Caco-2 (cell line): ENCODE measurements at places on chromosomes 4 and X. TPM values are rescaled to one million over a fixed set of nuclear protein-coding genes. Genes with fewer than 3 reads are reported as not detected.

DNA sequence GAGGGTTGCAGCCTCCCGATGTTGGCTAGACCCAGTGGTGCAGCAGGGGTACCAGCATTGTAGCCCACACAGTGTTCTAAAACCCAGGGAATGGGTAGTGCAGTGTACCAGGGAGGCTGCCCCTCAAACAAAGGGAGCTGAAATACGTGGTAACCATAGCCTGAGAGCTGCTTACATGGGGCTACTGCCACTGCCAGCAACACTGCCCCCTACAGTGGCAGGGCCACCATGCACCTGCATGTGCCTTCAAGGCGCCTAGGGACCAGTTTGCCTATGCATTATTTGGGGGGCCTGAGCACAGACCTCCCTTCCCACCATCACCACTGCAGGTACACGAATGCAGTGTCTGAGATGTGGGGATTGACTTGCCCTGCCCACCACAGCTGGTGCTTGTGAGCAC is 21.0 kb upstream of the BMP15 start:
- H3K27me3 ChIP-seq: no peaks in the 10 kb centered on the region
- DNase-seq: no peak
- H3K36me3 ChIP-seq: no peaks in the 10 kb centered on the region

GRCh38 chr4:183838987-183839712 is 66.0 kb upstream of the STOX2 start:
- DNase-seq: no peak
- H3K36me3 ChIP-seq: no peaks in the 10 kb centered on the region
- H3K27me3 ChIP-seq: no peaks in the 10 kb centered on the region
- no peaks in the 10 kb centered on the region for H3K4me1 ChIP-seq
- no peak overlapping the region for H3K27ac ChIP-seq

GRCh38 chr4:142846729-142847596 is 862 bp upstream of the INPP4B start:
- H3K27ac ChIP-seq: no peak overlapping the region
- DNase-seq: peak; percentile 57
- H3K4me1 ChIP-seq: peaks cover 4% of the 10 kb centered on the region; the same call in 1 of the 2 replicates
- H3K4me3 ChIP-seq: peak overlapping the region; percentile 31

DNA sequence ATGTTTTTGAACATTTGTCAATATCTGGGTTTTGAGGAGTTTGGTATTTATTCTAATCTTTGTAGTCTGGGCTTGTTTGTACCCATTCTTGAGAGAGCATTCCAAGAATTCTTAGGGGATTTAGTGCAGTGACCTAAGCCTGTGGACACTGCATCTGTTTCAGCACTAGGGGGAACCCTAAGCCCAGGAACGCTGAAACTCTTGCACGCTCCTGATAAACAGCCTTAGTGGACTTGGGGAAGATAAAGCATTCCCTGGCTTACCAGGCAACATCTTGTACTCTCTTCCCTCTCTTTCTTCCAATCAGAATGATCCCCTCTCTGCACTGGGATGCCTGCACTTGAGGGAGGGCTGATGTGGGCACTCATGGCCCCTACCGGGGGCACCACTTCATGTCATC is 654.9 kb upstream of the HTR2C start:
- peak; percentile 67 for DNase-seq
- no peaks in the 10 kb centered on the region for H3K27me3 ChIP-seq
- no peak overlapping the region for H3K4me3 ChIP-seq
- H3K36me3 ChIP-seq: no peaks in the 10 kb centered on the region
- H3K27ac ChIP-seq: peak overlapping the region; percentile 70
- H3K4me1 ChIP-seq: no peaks in the 10 kb centered on the region

The FAM9B gene
- total RNA-seq: not detected in 2 replicates

DNA sequence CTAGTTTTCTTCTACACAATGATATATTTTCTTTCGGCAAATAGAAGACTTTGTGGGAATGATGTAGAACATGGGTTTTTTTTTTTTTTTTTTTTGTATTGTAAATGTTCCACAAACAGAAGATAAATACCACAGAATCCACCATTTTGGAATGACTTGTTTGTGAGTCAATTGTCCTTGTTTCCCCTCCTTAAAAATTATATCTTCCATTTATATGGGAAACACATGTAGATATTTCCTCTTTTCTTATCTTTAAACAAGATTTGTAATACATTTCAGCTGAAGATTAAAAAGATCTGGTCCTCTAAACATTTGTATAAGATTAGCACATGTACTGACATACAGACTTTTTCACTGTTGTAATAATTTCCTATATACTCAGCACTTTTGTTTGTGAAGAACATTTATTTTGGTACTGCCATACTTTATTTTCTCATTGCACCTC is 304.6 kb downstream of the SPRY1 start:
- no peaks in the 10 kb centered on the region for H3K36me3 ChIP-seq
- H3K27ac ChIP-seq: no peak overlapping the region
- no peak for DNase-seq
- no peaks in the 10 kb centered on the region for H3K27me3 ChIP-seq
